ENCODE measurements at places on chromosomes 4 and X. TPM values are rescaled to one million over a fixed set of nuclear protein-coding genes. Genes with fewer than 3 reads are reported as not detected.

The STPG2 gene
- total RNA-seq = 0.95 TPM

The ARHGAP4 gene
- total RNA-seq = 22.3 TPM

The GEMIN8 gene
- total RNA-seq = 22.4 TPM

The KDR gene
- 35.6 TPM for total RNA-seq

- peak; percentile 78 for DNase-seq
Measured at GRCh38 chrX:54358424-54359211, 772 bp upstream of the WNK3 start.

GRCh38 chrX:128020701-128021100 lies 31.5 kb downstream of the ACTRT1 start:
- no peak for DNase-seq

DNA sequence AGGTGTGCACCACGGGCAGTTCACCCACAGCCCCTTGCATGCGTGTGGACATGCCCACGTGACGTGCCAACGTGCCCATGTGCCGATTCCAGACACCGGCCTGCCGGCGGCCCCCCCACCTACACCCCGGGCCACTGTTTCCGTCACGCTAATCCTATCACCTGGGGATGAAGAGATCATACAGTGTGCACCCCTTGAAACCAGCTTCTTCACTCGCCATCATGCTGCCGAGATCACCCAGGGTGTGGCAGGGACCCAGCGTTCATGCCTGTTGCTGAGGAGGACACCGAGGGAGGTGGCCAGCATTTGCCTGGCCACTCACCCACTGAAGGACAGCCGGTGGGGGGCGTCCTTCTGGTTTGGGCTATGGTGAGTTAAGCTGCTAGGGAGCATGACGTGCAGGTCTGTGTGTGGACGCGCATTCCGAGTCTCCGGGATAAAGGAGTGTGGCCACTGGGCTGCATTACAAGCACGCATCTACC lies 14.1 kb downstream of the CTBP1 start:
- DNase-seq = peak; percentile 28

- no peak for DNase-seq
Measured at GRCh38 chrX:8879750-8880149, 78.6 kb upstream of the FAM9A start.

DNA sequence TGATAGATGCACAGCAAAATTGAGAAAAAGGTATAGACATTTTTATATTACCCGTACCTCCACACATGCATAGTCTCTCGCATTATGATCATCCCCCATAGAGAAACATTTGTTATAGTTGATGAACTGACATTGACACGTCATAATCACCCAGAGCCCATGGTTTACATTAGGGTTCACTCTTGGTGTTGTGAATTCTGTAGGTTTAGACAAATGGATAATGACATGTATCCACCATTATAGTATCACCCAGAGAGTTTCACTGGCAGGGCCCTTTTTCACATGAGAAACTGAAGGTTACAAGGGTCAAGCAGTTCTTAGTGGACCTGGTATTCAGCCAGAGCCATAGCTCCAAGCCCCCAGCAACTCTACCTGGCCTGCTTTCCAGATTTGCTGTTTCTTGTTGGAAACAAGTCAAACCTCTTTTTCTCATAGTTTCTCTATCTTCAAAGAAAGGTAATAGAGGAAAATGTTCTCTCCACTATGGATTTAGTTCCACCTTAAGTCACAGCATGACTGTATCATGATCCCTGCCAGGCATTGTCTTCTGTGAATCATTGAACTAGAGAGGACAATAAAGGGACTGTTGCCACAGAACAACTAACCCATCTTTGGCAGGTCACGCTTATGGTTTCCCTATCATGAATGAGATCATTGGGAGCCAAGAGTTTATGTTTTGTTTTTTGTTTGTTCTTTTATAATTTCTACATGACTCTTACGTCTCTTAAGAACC lies 64.0 kb downstream of the HHIP start:
- no peak for DNase-seq

GRCh38 chr4:184838249-184839074 lies 12.7 kb upstream of the ACSL1 start:
- no peak for DNase-seq

- no peak for DNase-seq
Measured at GRCh38 chr4:28254003-28254402, 1393.4 kb downstream of the STIM2 start.

- no peak for DNase-seq
Measured at GRCh38 chr4:87881115-87881514, 48.3 kb downstream of the MEPE start.

- DNase-seq = no peak
Measured at GRCh38 chr4:181478656-181479055, 764.5 kb upstream of the TENM3 start.

DNA sequence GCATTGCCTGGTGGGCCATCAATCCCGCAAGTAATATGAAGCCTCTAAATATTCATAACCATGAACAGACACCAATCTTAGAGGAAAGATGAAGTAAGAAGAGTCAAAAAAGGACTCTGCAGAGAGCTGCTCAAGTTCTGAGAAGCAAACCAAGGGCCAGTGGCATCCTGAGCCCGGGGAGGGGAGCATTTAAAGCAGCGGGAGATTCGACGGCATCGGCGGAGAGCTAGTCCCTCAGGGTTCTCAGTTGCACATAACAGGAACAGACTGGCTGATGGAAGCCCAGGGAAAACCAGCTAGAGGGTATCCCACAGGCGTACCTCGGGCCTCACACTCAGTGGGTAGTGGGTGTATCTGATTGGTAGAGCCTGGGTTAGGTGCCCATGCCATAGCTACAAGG lies 4.9 kb upstream of the PNMA6E start:
- DNase-seq = no peak
